Cortex of kidney (tissue), 1 donor: ENCODE measurements at places on chromosomes 5 and 9.

DNA sequence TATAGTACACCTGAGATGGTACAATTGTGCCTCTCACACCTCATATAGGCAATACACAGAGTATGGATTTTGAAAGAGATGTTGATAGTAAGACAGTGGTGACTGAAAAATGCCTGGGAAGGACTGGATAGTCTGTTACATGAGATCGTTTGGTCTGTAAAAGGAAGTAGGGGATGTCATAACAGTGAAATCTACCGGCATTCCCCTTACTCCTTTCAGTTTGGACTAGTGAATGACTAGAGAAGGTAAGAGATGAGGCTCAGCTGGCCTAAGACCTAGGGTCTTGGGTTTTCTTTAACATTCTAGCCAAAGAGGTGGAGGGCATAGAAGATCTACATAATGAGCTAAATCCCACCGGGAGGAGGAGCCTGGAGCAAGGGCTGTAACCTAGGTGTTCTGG lies 8.1 kb downstream of the TAL2 start:
- no peak for DNase-seq

- DNase-seq = no peak
These were observed 112.8 kb upstream of the CTNND2 start for GRCh38 chr5:12017007-12017406.

DNA sequence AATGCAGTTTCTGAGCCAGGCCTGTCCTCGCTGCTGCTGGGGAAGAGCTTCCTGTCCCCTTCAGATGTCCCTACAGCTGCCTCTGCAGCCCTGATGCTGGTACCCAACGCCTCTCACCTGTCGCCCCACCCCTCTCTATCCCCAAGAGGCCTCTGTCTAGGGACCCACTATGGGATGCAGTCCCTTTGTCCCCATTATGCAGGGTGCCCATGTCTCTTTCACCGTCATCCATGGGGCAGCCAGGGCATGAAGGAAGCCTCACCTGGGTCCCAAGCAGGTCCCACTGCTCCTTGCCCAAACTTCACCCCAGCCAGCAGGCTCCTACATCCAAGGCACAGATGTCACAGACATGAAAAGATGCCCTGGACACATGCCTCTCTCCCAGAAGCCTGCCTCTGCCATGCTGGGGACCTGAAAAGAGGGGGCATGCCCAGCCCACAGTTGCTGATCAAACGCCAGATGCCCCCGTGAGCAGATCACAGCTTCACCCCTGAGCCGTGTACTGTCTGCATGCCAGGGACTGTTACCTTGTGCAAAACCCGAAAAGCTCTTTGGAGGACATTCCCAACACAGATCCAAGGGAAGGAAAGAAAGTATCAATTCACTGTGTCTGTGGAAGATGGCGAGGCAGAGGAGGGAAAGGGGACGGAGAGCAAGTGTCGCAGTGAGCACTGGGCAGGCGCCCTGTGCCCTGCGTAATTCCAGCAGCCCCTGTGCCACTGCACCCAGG lies 81.0 kb downstream of the ADAMTS2 start:
- no peak for DNase-seq

GRCh38 chr9:6214903-6215302 lies 704 bp upstream of the IL33 start:
- no peak for DNase-seq

DNA sequence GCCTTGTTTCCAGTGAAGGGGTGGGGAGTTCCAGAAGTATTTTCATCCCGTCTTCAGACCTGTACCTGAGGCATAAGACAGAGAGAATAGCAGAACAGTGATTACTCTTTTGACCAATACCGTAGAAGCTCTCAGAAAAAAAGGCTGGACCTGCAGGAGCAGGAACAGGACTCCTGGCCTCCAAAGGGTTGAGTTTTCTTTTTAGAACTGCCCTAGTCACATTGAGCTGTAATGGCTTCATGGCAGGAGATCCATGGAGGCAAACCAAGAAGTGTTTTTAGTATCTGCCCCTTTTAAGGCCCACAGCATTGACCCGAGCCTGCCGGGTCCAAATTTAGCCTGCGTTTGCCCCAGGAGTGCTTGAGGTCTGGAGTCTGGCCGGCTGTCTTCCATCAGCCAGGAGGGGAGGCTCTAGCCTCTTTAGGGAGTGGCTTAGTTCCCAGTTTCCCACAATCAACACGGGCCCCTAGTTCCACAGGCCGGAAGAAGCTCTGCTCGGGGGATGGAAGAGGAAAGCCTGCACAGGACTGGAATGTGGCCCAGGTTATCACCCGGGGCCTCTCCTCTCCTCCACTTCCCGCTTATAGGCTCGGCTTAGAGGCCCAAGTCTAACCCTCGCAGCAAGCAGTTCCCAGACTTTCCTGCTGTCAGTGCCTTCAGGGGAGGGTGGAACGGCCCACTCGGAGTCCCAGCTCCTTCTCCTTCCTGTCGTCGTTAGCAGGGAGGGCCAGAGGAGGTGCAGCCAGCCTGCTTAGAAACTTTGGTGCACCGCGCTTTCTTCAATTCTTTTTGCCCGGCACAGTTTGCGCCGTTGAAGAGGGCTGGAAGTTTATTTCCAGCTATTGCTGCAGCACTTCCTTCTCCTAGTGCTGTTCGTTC lies 80.7 kb downstream of the C9orf152 start:
- DNase-seq = no peak

DNA sequence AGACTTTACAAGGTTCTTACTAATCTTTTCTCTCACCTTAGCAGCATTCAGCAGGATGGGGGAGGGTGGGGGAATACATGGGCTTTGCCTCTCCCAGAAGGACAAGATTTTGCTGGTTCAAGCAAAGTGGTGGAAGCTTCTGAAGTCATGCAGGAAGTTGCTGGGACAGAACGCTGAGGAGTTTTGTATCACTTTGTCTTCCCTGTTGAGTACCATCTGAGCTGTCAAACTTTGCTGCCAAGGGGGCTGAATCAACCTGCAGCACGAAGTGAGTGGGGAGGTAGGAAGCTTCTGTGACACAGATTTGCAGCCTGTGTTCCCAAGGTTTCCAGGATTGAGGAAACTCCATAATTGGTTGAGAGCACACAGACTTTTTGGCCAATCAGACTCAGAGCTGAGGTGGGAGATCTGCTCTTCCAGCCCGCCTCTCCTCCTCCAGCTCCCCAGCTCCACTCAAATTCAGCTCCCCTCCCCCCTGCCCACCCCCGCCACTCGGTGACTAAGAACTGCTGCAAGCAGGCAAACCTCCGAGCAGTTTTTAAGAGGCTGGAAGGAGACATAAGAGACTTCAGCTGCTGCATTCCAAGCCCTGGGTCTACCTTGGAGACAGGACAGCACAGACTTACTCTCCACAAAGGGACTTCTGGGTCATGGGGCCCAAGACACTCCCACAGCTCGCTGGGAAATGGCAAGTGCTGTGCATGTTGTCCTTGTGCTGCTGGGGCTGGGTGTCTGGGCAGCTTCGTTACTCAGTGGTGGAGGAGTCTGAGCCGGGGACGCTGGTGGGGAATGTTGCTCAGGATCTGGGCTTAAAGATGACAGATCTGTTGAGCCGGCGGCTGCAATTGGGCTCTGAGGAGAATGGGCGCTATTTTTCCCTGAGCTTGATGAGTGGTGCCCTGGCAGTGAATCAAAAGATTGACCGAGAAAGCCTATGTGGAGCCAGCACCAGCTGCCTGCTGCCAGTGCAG lies at the start of gene PCDHGC5:
TSS of gene PCDHGC5 (plus strand) at position 491 of the 971 bp plus-strand sequence. CDS start at position 651, 160 bp downstream.
- DNase-seq = no peak

DNA sequence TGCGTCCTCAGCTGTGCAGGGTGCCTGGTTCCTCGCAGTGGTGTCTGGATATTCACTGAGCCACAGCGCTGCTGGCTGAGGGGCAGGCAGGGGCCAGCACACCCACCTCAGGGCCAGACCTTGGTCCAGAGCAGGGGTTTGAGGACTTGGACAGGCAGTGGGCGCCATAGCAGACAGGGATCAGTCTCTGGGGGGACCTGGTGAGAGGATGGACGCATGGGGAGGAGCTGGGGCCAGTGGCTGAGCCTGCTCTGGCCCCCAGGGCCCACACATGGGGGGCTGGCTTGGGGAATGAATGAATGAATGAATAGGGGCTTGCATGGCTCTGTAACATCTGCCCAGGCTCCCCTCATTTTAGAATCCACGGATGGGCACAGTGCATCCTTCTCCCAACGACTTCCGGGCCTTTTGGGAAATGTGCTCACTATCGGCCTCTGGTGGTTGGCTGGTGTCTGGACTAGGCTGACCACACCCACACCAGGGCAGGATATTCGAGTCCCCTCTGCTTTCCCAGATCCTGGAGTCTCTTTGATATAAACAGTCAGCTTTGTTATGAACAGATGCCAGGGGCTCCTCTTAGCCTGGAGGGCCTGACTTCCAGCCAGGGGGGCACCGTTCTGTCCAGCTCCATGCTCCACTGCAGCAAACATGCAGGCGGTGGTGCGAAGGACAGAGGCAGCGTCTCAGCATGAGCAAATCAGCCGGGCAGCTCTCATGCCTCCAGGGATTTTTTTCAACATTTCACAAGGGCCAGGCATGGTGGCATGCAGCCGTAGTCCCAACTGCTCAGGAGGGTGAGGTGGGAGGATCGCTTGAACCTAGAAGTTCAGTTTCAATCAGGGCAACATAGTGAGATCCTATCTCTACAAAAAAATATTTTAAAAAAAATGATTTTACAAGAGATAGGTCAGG lies 62.6 kb downstream of the NEK6 start:
- no peak for DNase-seq

DNA sequence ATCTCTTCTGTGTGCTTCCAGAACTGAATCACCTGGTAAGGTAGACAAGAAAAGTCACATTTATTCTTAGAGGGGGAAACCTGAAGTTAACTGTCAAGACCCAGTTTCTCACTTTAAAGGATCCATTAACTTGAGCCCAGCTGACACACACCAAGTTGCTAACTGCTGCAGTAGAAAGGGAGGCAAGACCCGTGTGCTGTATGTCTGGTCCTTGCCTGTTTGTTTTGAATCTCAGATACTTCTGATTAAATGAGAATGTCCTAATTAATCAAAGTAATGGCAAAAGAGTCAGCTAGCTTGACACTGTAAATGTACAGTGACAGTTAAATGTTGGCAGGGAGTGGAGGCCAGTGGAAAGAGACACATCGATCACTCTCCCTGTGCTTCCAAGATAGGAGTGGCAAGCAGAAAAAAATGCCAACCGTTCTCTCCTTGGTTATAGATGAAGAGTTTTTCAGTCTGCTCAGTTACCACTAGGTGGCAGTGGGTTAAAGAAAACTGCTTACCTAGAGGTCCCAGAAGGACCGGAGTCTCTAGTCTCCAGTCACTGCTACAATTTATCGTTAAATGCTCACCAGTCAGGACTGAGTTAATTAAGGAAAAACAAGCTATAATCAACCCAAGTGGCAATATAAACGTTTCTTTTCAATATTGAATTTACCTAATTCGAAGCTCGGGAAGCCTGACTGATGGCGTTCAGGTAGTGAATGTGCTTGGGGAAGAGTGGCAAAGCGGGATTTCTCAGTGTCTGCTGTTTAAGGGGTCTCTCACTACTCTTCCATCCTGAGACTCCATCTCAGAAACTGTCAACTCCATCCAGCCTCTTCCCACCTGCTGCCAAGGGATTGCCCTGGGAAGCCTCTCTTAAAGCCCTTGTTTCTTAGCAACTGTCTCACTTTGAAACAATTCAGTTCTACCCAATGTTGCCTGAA lies 18.4 kb downstream of the LSM11 start:
- no peak for DNase-seq
